ENCODE measurements at places on chromosomes 6 and 20. TPM values are rescaled to one million over a fixed set of nuclear protein-coding genes. Genes with fewer than 3 reads are reported as not detected.

BPIFB1 gene
- 0.06 TPM for total RNA-seq

PDYN gene
- not detected for total RNA-seq

WFDC10B gene
- not detected for total RNA-seq

SFTA2 gene
- not detected for total RNA-seq

SYCP2L gene
- 2.4 TPM for total RNA-seq

ZNF165 gene
- total RNA-seq, result 1.1 TPM

DLK2 gene
- total RNA-seq, result 8.1 TPM

TRIM10 gene
- total RNA-seq, result not detected

STK35 gene
- total RNA-seq, result 11.6 TPM

ARMH2 gene
- not detected for total RNA-seq

C2 gene
- total RNA-seq, result 0.46 TPM

UST gene
- total RNA-seq, result 4.5 TPM

GPANK1 gene
- 9.3 TPM for total RNA-seq

IPCEF1 gene
- total RNA-seq, result 0.15 TPM

HUS1B gene
- total RNA-seq, result 0.27 TPM

LY6G5B gene
- 3.6 TPM for total RNA-seq

SLPI gene
- total RNA-seq, result 15.1 TPM

IRAK1BP1 gene
- total RNA-seq, result 0.65 TPM

FYN gene
- total RNA-seq, result 8.8 TPM

LHFPL5 gene
- total RNA-seq, result 0.09 TPM

EPPIN gene
- total RNA-seq, result not detected

HRH3 gene
- total RNA-seq, result not detected

FAM209B gene
- total RNA-seq, result 0.40 TPM

MAP3K4 gene
- 13.4 TPM for total RNA-seq

NR2E1 gene
- total RNA-seq, result not detected

ARID1B gene
- total RNA-seq, result 18.1 TPM

VSTM2L gene
- 18.5 TPM for total RNA-seq

BCAS1 gene
- total RNA-seq, result 0.36 TPM

IGF2R gene
- total RNA-seq, result 27.6 TPM

MTG2 gene
- 36.8 TPM for total RNA-seq

FITM2 gene
- total RNA-seq, result 9.9 TPM

ULBP3 gene
- 3.3 TPM for total RNA-seq

ALDH8A1 gene
- 0.10 TPM for total RNA-seq

TRMT11 gene
- total RNA-seq, result 10.0 TPM

SNX5 gene
- 239 TPM for total RNA-seq

DSTN gene
- 867 TPM for total RNA-seq
